Cortex of kidney (tissue), 1 donor: ENCODE measurements at places on chromosomes 11 and 22.

GRCh38 chr11:73273222-73273895 lies 1.2 kb downstream of the P2RY6 start:
- DNase-seq: no peak

GRCh38 chr11:83033972-83034672 lies 37.6 kb downstream of the RAB30 start:
- DNase-seq: no peak

GRCh38 chr22:28883917-28884746 lies 760 bp downstream of the ZNRF3 start:
- DNase-seq: no peak

DNA sequence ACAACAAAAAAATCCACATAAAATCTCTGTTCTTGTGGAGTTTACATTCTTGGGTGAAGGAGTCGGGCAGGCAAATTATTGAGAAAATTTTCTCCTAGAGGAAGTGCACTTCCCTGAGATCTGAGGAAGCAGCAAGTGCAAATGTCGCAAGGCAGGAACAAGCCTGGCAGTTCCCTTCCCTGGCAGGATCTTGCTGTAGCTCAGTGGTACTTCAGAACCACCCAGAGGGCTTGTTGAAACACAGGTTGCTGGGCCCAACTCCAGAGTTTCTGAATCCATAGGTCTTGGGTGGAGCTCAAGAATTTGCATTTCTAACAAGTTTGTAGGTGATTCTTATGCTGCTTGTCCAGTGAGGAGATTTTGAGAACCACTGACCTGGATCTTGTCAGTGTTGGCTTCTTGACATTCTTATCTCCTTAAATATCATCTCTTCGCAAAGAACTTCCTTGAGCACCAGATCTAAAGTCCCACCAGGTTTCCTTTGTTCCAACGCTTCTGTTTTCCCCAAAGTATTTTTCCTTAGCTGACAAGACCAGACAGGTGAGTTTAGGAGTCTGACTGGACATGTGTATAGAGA lies 9.6 kb downstream of the QSER1 start:
- no peak for DNase-seq

- DNase-seq: no peak
Observed at GRCh38 chr11:129574431-129574830, 198.8 kb downstream of the BARX2 start.

DNA sequence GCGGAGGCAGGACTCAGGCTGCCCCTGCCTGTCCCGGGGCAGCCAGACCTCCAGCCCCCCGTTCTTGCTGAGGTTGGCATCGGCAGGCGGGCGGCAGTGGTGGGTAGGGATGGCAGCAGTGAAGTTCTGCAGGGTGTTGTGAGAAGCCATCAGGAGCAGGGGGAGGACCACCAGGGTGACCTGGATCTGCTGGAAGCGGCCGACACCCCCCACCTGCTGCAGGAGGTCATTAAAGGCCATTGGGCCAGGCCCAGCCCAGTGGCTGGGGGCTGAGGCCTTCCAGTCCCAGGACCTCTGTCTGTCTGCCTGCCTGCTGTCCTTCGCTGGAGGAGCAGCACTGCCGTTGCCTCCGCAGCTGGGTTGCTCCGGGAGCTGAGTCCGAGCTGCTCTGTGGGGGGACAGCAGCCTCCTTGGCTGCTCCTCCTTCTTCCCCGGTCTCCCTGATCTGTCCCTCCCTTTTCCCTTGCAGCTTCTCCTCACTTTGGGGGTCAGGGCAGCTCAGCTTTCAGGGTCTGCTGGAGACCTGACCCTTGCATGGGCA lies at the start of gene SLC22A6:
TSS of gene SLC22A6 (minus strand) at position 517 of the 541 bp plus-strand sequence. CDS start at position 240, 277 bp downstream.
- no peak for DNase-seq

DNA sequence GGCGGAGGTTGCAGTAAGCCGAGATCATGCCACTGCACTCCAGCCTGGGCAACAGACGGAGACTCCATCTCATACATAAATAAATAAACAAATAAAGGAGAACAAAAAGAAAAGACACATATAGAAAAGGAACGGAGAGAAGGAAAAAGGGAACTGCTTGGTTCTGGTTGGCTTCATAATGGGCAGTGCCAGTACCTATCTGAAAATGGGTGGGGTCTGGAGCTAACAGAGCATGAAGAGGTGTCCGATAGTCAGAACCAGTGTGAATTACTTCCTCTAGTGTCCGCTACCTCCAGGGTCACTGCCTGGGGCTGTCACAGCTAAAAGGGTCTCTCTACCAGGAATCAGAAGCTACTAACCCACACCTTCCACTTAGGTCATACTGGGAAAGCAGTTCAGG lies 27.2 kb upstream of the TTC28 start:
- no peak for DNase-seq

DNA sequence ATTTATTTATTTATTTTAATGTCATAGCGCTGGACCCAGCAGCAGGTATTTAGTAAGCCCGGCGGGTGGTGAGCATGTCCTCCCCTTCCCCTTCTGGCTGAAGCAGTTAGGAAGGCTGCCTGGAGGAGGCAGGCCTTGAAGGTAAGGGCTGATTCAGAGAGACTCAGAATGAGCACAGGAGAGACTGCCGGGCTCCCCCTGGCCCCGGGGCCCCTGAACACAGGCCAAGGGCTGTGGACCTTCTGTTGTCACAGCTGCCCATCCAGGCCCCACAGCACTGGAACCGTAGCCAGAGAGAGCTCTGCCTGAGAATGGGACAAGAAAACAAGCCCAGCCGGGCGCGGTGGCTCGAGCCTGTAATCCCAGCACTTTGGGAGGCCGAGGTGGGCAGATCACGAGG lies 52.8 kb downstream of the KCNJ4 start:
- DNase-seq: no peak

GRCh38 chr11:46119352-46120216 lies 1.7 kb downstream of the PHF21A start:
- DNase-seq: no peak

- DNase-seq: no peak
Observed at GRCh38 chr11:110759972-110760381, 47.7 kb upstream of the ARHGAP20 start.

GRCh38 chr22:43627485-43628213 lies 184.5 kb downstream of the EFCAB6 start:
- DNase-seq: no peak

DNA sequence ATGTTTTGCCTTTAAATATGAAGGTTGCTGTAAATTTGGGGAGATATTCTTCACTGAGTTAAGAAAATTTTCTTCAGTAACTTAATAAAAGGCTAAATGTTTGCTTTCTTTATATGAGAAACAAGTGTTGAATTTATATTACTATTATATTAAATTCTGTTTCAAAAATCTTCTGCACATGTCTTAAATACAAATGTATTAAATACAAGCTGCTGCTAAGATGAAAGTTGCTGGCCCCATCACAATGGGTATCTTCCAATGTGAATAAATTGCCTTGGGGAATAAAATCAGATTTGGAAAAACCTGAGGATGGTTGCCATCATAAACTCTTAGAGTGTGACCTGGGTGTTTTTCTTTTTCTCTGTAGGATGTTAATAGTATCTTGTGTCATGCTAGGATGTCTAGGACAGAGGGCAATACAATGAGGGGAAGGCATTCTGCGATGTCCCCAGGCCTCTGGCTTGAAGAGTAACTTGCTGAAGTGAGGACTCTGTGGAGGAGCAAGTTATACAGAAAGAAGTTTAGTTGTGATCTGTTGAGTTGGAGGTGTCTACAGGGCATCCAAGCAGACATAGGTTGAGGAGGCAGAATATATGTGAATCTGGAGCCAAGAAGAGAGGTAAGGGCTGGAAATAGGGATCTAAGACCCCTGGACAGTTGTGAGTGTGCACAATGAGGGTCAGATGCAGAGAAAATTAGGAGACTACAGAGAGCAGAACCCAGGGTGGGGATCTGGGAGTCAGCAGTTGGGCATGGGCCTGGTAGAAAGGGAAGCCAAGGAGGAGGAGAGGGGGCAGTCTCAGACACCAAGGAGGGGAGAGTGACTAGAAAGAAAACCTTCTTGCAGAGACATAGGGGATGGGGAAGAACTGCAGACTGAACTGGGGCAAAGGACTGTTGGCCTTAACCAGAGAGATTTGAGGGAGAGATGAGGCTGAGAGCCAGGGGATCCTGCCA lies 4.8 kb downstream of the IGLL5 start:
- no peak for DNase-seq

DNA sequence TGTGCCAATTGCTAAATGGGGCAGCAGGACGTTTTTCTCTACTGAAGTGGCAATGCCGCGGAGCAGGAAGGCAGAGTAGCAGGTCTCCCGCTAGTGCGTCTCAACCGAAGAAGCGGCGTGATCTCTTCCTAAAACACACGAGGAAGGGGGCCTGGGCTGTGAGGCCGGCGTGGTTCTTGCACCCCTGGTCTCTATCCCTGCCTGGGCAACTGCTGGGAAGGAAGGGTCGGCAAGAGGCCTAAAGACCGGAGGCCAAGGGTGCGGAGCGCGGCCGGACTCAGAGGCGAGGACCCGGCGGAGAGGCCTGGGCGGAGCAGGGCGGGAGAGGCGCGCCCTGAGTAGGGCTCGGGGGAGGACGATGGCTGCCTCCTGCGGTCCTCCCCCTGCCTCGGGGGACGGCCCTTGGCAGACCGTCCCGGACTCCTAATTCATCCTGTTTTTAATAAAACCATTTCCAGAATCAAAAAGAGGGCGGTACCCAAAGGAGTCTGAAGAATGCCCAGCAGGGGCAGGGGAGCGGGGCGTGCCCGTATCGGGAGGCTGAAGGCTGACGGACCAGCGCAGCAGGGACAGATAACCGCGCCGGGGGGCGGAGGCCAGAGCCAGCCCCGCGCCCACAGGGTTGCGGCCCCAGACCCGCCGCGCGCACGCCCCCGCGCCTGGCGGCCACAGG lies 572 bp upstream of the APLP2 start:
- DNase-seq: no peak

GRCh38 chr22:37842015-37842793 lies 1.9 kb downstream of the ANKRD54 start:
- DNase-seq: no peak

DNA sequence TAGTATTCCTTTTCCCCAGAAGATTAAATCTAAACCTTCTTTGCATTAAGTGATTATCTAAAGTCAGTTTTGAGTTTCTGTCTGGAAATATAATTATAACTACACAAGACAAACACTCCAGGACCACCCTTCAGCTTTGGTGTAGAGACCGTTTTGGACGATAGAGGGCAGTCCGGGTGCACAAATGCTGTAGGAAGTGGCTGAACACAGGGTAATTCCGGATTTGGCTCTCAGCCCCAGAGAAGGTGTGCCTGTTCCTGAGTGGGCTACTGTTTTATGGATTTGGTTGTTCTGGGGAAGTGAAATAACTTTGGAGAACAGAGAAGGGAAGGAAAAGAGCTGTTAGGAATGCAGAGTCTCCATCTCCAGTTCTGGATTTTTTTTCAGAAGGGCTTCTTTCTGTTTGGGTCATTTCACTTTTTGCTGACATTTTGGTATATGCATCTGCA lies 14.8 kb downstream of the EXT2 start:
- no peak for DNase-seq

DNA sequence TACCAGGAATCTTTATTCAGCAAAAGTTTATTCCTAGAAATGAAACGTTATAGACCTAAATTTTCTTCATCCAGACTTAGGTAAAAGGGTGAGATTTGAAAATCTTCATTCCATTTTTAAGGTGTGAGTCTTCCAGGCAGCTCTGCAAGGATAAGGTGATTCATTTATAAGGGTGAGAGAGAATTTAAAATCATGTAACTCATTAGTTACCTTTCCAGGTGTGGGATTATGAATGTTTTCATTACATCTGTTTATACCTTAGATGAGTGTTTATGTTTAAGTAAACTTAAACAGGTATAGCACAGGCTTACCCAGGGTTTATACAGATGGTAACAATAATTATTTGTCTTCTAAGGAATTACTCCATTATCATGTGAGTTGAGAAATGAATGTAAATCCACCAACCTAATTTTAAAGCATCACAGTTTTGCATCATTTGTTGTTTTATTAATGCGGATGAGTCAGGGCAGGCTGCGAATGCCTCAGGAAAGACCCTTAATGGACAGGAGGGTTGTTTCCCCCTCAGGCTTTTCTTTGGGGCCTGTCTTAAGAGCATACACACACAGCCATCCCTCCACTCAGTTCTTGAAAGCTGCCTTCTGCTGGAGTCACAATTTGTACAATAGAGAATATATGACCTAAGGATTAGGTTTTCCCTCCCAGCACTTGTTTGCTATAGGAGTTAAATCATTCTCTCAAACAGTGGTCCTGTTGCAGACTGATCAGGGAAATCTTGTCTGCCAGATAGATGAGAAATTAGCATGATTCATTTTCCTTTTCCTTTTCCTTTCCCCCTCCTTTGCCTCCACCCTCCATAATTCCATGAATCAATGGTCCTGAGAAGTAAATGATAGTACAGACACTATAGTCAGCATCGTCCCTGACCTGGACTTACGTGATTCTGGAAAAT lies 3.0 kb downstream of the PRSS23 start:
- DNase-seq: no peak
